ENCODE measurements at places on chromosomes 2 and 18.

DNA sequence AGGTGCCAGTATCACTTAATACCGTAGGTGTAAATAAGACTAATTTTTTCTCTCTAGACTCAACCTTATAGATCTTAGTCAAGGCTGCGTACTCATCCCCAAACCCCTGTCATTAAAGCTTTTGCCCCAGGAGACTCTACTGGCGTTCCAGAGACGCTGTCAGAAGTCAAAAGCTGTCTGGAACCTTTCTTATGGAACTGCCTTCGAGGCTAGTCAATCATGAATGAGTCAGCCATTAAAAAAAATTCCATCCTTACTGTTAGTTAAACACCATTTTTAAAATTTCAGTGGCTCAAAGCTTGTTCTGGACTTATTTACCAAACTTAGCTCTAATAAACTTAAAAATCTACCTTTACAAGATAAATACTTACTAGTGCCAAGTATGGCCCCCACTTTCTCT, 52.1 kb downstream of the SPRED2 start:
- DNase-seq, result no peak

DNA sequence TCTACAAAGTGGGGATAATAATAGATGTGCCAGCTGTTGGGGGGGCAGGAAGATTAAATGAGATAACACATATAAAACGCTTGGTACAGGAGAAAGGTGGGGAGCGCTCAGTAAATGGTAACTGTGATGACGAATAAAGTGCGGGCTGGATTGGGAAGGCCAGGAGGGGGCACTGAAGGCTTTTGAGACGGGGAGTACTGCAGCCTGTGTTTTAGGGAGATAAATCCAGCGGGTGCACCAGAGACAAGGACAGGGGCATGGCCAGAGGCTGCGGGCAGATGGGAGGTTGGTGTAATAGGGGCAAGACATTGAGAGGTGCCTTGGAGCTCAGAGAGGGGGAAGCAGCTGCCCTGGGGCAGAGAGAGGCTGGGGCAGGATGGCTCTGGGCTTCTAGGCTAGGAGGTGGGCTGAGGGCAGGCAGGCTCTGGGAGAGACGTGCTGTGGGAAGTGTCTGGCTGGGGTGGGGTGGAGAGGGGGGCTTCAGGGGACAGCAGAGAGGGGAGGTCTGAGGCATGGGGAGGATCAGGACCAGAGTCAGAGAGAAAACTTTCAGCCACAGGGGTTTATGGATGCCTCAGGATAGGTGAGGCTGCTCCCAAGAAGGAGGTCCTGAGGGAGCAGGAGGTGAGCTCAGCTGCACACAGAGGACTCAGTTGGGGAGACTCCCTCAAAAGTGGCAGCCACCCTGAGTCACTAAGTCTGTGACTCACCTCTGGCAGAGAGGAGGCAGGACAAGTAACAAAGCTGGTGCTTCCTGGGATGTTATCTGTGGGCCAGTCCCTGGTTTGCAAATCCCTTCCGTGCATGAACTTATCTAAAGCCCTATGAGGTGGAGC, 18.8 kb downstream of the TEX44 start:
- DNase-seq, result peak; percentile 79

DNA sequence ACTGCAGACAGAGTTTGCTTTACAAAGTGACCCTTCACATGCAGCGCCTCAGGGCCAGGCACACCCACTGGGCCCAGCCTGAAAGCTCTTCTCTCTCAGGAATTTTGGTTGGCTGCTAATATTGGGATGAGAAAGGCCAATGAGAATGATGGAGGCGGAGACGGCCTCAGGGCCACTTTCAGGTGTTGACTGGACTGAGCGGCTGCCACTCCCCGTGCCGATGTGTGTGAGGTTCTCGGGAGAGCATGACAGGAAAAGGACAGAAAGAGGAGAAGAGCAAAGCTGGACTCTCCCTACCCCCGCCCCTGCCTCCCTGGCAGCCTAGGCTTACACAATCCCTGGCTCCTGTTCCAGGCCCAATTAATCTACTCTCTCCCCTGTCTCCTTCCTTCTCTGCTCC, 155.7 kb downstream of the CELF4 start:
- DNase-seq, result no peak

GRCh38 chr2:184875911-184876310, 277.6 kb downstream of the ZNF804A start:
- DNase-seq, result peak; percentile 66

DNA sequence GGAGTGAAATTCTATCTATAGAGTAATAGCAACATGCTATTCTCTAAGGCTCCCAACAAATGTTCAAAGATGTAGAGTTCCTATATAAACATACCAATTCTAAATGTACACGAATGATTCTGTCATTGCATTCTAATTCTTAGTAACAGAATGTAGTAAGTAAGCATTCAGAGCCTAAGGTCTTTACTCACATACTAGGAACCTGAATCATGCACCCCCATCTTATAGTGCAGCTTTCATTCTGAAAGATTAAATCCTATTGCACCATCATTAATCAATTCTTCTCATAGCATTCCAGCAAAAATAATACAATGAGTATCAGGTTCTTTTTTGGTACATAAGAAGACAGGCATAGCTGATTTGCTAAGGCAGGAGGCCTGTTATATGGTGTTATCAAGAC, 230.0 kb downstream of the NCKAP5 start:
- no peak for DNase-seq

GRCh38 chr2:104849618-104850141, 4.2 kb upstream of the POU3F3 start:
- peak; percentile 41 for DNase-seq

DNA sequence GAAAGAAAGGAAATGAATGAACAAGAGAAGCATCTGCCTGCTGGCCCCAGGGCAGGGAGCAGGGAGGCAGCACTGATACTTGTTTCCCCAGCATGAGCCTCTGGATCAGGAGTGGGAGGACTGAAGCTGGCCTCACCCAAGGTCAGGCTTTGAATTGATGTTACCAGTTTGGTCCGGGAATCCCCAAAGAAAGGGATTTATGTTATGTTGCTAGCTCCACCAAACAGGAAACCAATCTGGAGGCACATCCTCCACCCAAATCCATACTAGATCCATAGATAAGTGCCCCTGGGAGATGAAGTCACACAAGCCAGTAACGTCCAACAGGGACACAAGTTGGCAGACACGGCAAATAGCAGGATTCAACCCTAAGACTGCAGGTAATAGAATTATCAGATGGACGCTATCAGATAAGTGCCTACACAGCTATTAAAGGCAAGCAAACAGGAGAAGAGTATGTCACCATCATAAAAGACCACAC, 85.9 kb downstream of the MTCL1 start:
- no peak for DNase-seq

GRCh38 chr18:51862051-51862715, 477.8 kb upstream of the DCC start:
- no peak for DNase-seq
